Stomach (tissue), 19 donors: ENCODE measurements at places on chromosomes 12 and 14. TPM values are rescaled to one million over a fixed set of nuclear protein-coding genes. Genes with fewer than 3 reads are reported as not detected.

GRCh38 chr12:22348208-22348607, 13.7 kb upstream of the ST8SIA1 start:
- H3K4me3 ChIP-seq: no peak overlapping the region
- no peaks in the 10 kb centered on the region for H3K4me1 ChIP-seq
- H3K36me3 ChIP-seq: no peaks in the 10 kb centered on the region
- no peak for DNase-seq
- no peaks in the 10 kb centered on the region for H3K27me3 ChIP-seq
- H3K27ac ChIP-seq: no peak overlapping the region

GRCh38 chr14:86707071-86707470, 1177.1 kb downstream of the FLRT2 start:
- no peaks in the 10 kb centered on the region for H3K27me3 ChIP-seq
- peaks cover 3% of the 10 kb centered on the region for H3K4me1 ChIP-seq
- H3K36me3 ChIP-seq: no peaks in the 10 kb centered on the region
- DNase-seq: no peak
- no peak overlapping the region for H3K27ac ChIP-seq

DNA sequence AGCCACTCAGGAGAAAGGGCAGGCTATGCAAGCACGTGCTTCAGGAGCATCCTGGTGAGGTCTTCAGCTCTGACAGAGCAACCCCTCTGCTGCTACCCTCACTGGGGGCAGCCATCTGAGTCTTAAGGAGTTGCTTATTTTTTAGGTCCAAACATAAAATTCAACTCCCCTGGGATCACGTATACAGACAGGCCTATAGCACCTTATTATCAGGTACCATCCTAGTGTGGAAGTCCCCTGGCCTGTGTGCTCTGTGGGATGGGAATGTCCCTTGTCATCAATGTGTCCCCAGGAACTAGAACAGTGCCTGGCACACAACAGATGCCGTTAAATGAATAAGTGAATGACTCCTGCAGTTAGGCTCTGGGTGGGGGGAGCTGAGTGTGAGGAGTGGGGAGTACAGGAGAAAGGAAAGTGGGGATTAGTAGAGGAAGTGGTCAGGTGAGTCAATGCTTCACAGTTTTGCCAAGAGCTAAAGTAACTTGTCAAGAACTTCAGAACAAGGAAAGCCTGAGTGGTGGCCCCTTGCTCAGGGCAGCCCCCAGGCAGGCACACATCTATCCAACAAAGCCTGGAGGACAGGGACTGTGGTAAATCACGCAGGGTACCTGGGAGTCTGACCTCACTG, 33.5 kb downstream of the DAD1 start:
- H3K27me3 ChIP-seq: no peaks in the 10 kb centered on the region
- peak overlapping the region; percentile 11 for H3K27ac ChIP-seq
- peaks cover 48% of the 10 kb centered on the region for H3K4me1 ChIP-seq

DNA sequence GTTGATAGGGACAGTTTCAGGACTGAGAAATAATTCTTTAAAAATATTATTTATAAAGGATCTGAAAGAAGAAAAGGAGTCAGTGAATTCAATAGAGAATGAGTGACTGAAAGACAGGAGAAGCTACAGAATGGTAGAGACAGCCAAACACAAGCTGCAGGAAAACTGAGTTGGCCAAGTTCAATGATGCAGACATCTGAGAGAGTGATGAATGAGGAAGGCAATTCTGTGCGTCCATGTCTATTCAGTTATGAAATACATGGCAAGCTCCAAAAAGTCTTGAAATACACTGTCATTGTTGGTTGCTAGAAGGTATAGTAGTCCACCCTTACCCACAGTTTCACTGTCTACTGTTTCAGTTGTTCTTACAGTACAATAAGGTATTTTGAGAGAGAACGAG, 6.8 kb downstream of the LRRC74A start:
- no peak for DNase-seq
- H3K27me3 ChIP-seq: no peaks in the 10 kb centered on the region
- no peak overlapping the region for H3K4me3 ChIP-seq
- peaks cover 28% of the 10 kb centered on the region for H3K4me1 ChIP-seq
- no peaks in the 10 kb centered on the region for H3K36me3 ChIP-seq

DNA sequence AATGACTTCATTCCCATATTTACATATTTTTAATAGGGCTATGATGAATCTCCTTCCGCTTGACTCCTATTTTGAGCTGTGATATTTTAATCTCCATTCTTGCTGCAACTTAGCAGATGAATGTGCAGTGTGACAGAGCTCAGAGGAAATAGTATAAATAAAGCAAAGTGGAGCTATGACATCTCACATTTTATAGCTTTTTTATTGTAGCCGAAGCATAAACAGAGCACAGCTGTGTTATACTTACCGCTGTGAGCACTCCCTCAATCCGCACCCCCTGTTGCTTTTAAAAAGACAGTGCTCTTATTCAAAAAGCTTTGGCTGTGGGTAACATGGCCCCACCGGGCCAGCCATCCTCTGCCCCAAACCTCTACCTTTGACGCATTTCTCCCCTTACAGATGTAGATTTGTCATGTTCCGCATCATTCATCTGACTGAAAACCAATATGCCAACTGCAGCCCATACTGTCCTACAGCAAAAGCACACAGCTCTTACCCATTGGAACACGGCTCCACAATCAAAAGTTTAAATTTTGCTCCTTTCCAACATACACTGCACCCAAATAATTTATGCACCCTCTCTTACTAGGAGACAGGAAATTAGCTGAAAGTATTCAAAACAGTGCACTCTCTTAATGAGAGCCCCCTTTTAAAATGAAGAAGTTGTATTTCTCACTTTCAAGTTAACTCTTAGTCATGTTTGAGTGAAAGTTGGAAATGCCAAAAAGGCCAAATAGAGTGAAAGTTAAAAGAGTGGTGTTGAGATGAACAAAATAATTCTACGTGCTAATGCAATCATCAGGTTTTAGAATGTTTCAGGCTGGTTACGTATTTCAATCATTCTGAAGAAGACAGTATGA, 429.3 kb upstream of the SOX5 start:
- peaks cover 4% of the 10 kb centered on the region for H3K4me1 ChIP-seq
- no peak overlapping the region for H3K27ac ChIP-seq
- H3K36me3 ChIP-seq: no peaks in the 10 kb centered on the region
- DNase-seq: peak; percentile 72
- no peak overlapping the region for H3K4me3 ChIP-seq

- no peaks in the 10 kb centered on the region for H3K4me1 ChIP-seq
- peaks cover 38% of the 10 kb centered on the region for H3K27me3 ChIP-seq
- no peak for DNase-seq
- H3K4me3 ChIP-seq: no peak overlapping the region
Measured at GRCh38 chr12:252636-253035, 10.0 kb downstream of the SLC6A13 start.

TAS2R19 gene
- not detected for total RNA-seq
